Naive thymus-derived CD8-positive, alpha-beta T cell (primary cell): ENCODE measurements at places on chromosomes 7 and 10.

- no peak for DNase-seq
- H3K36me3 ChIP-seq: no peaks in the 10 kb centered on the region
Observed at GRCh38 chr7:80411621-80412020, 100.2 kb downstream of the GNAT3 start.

DNA sequence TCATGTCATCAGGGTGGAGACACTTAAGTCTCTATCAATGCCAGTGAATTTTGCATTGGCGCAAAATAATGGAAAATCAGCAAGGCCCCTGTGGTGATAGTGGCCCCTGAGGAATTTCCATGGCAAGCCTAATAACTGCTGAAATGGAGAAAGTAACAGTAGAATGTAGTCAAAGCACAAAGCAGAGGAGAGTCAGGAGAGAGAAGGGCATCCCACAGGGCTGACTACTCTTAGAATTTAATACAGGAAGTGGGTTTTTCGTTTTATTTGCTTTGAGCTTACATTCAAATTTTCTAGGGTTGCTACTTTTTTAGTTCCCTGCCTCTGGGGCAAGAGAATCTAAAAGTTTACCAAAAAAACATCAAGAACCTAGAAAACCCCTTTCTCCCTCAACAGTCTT is 39.0 kb downstream of the BZW2 start:
- H3K27me3 ChIP-seq: no peaks in the 10 kb centered on the region
- peak overlapping the region; percentile 88 for H3K27ac ChIP-seq
- peaks cover 79% of the 10 kb centered on the region for H3K36me3 ChIP-seq
- H3K4me3 ChIP-seq: peak overlapping the region; percentile 33

- no peaks in the 10 kb centered on the region for H3K36me3 ChIP-seq
- DNase-seq: no peak
- peaks cover under 1% of the 10 kb centered on the region for H3K4me1 ChIP-seq
- no peak overlapping the region for H3K4me3 ChIP-seq
Observed at GRCh38 chr10:3203016-3203811, 30.6 kb upstream of the PITRM1 start.

- no peaks in the 10 kb centered on the region for H3K36me3 ChIP-seq
- no peak for DNase-seq
- H3K4me1 ChIP-seq: no peaks in the 10 kb centered on the region
- H3K27me3 ChIP-seq: no peaks in the 10 kb centered on the region
- H3K27ac ChIP-seq: no peak overlapping the region
- H3K4me3 ChIP-seq: no peak overlapping the region
Observed at GRCh38 chr7:42742318-42742717, 169.6 kb downstream of the C7orf25 start.

DNA sequence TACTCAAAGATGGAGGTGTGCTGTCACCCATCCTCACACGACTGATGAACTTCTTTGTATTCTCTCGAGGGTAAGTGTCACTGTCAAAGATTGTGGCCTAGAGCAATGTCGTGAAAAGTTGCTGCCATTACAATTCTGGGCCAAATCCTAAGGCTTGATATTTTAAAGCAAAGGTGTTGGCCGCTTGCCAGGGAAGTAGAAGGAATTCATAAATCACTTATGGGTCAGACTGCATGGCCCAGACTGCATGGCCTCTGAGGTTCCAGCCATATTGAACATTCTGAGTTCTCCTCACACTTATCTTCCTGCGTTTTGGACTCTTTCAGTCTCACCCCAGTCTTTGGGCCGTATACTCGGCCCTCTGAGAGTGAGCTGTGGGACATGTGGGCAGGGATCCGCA is 8.6 kb downstream of the MEST start:
- DNase-seq: no peak
- H3K27ac ChIP-seq: no peak overlapping the region
- H3K27me3 ChIP-seq: no peaks in the 10 kb centered on the region

GRCh38 chr7:107593025-107593410 is 13.0 kb downstream of the BCAP29 start:
- DNase-seq: no peak
- H3K36me3 ChIP-seq: peaks cover 12% of the 10 kb centered on the region
- H3K4me3 ChIP-seq: no peak overlapping the region
- no peaks in the 10 kb centered on the region for H3K4me1 ChIP-seq
- H3K27ac ChIP-seq: no peak overlapping the region

GRCh38 chr10:354901-355617 is 219.8 kb downstream of the ZMYND11 start:
- H3K27me3 ChIP-seq: no peaks in the 10 kb centered on the region
- peaks cover 12% of the 10 kb centered on the region for H3K4me1 ChIP-seq
- H3K4me3 ChIP-seq: no peak overlapping the region
- H3K36me3 ChIP-seq: no peaks in the 10 kb centered on the region
- H3K27ac ChIP-seq: no peak overlapping the region
- DNase-seq: no peak

- no peak for DNase-seq
- H3K36me3 ChIP-seq: no peaks in the 10 kb centered on the region
- peaks cover 16% of the 10 kb centered on the region for H3K4me1 ChIP-seq
- H3K27me3 ChIP-seq: peaks cover 48% of the 10 kb centered on the region
- no peak overlapping the region for H3K4me3 ChIP-seq
- no peak overlapping the region for H3K27ac ChIP-seq
Observed at GRCh38 chr7:116528008-116528789, 3.4 kb downstream of the CAV1 start.

- DNase-seq: no peak
- H3K4me3 ChIP-seq: no peak overlapping the region
- H3K4me1 ChIP-seq: no peaks in the 10 kb centered on the region
- H3K27ac ChIP-seq: no peak overlapping the region
- H3K27me3 ChIP-seq: peaks cover 44% of the 10 kb centered on the region
- no peaks in the 10 kb centered on the region for H3K36me3 ChIP-seq
Observed at GRCh38 chr7:31047313-31048146, 4.6 kb upstream of the ADCYAP1R1 start.

DNA sequence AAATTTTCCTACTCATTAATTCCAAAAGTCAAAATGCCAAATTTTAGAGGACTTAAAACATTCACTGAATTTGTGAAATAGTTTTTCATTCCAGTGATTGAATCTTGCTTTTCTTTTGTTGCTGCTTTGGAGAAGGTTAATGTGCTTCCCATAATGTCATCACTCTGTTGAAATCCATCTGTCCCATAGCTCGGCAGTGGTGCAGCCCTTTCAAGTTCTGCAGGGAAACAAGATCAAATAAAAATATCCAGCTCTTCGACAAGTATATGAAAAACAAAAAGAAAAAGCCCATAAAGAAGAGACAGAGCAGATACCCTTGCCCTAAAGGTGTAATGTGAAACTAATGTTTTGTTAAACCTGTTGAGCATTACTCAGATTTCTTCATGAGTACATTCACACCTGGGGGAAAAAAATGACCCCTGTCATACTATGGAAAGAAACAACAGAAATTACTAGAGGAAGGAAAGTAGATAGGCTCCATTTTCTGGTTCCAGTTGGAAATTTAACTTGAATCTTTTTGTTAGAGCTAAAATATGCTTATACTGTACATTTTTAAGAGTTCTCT is 35.1 kb downstream of the AGR3 start:
- peaks cover 16% of the 10 kb centered on the region for H3K27me3 ChIP-seq
- H3K27ac ChIP-seq: no peak overlapping the region
- peaks cover 9% of the 10 kb centered on the region for H3K4me1 ChIP-seq
- H3K4me3 ChIP-seq: no peak overlapping the region
- no peak for DNase-seq

- no peaks in the 10 kb centered on the region for H3K4me1 ChIP-seq
- H3K27ac ChIP-seq: no peak overlapping the region
- H3K36me3 ChIP-seq: no peaks in the 10 kb centered on the region
- no peak overlapping the region for H3K4me3 ChIP-seq
- DNase-seq: no peak
- no peaks in the 10 kb centered on the region for H3K27me3 ChIP-seq
Observed at GRCh38 chr7:124550036-124550435, 215.6 kb downstream of the GPR37 start.

- DNase-seq: no peak
- no peak overlapping the region for H3K27ac ChIP-seq
- no peak overlapping the region for H3K4me3 ChIP-seq
- H3K27me3 ChIP-seq: peaks cover 6% of the 10 kb centered on the region
Observed at GRCh38 chr7:56287429-56288138, 171.4 kb upstream of the NUPR2 start.

- no peaks in the 10 kb centered on the region for H3K36me3 ChIP-seq
- no peak for DNase-seq
- H3K4me3 ChIP-seq: no peak overlapping the region
- H3K27ac ChIP-seq: no peak overlapping the region
- H3K27me3 ChIP-seq: peaks cover 15% of the 10 kb centered on the region
Observed at GRCh38 chr10:29771376-29771775, 136.6 kb upstream of the SVIL start.

DNA sequence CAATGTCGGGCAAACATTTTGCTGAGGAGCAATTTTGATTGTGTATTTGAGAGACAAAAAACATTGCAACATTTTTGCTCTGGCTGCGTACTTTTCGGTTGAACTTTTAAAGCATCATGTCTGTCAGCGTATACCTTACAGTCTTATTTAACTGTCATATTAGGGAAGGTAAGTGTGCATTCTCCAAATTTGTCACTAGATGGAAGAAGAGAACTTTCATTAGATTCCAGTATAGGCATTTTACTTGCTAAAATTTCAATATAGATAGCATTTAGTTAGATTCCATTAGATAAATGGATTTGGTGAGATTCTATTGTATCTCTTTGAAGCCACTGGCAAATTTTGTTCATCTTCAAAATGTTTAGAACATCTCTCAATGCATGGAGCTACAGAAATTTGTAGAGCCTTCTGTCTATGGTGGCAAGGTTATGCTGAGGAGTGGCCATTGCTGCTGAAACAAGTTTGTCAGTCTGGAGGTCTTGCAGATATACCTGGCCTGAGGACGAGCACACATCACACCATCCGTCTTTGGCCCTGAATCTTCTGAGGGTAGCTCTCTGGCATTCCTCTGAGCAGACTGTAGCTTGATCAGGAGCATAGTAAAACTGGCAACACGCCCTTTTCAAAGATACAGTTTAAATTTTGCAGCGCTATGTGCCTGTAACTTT is 437.5 kb upstream of the MBL2 start:
- H3K4me1 ChIP-seq: no peaks in the 10 kb centered on the region
- H3K27me3 ChIP-seq: no peaks in the 10 kb centered on the region
- no peaks in the 10 kb centered on the region for H3K36me3 ChIP-seq
- DNase-seq: no peak
- H3K4me3 ChIP-seq: no peak overlapping the region
- no peak overlapping the region for H3K27ac ChIP-seq
